ENCODE measurements at places on chromosomes 12 and 14. TPM values are rescaled to one million over a fixed set of nuclear protein-coding genes. Genes with fewer than 3 reads are reported as not detected.
A peak's percentile ranks its signal among the peaks of the same experiment; 100 is the strongest.

The SERPINA5 gene
- 2.1 TPM for total RNA-seq

The LYZ gene
- 0.20 TPM for total RNA-seq

The RASSF9 gene
- total RNA-seq = 1.0 TPM

The LMNTD1 gene
- 37.7 TPM for total RNA-seq

The PELI2 gene
- total RNA-seq = 5.9 TPM

DNA sequence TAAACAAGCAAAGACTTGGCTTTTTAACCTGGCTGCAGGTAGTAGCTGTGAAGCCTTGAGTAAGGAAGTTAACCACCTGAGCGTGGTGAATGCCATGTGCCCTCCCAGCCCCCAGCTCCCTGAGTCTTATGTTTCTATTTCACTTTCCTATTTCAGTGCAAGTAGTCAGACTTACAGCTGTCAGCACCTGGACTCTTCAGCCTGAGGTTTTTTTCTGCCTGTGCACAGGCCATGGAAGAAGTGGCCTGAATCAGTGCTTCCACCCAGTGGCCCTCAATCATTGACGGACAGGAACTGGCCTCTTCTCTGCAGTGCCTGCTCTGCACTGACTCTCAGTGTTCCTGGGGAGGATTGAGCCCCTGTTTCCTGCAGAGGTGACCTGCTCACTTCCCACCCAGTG lies 796.4 kb downstream of the MED13L start:
- no peak for DNase-seq

- DNase-seq = no peak
Observed at GRCh38 chr12:58764100-58764953, 156.0 kb downstream of the LRIG3 start.

GRCh38 chr12:123607756-123608155 lies 5.9 kb downstream of the DDX55 start:
- no peak for DNase-seq

DNA sequence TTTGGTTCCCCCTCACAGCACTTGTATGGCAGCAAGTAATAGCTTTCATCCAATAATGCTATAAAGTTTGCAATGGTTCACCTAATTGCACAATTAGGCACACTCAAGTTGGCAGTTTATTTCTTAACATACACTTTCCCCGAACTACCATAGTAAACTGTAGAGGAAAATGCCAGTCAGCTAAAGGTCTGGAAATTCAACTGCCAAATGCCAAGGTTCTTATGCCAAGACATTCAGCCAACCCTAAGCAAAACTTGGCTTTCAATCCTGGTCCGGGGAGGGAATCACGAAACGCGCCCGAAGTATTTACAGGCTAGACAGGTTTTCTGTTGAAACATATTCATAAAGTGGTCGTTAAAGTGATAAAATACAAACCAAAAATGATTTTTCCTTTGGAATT lies 1512.4 kb upstream of the FLRT2 start:
- no peak for DNase-seq

DNA sequence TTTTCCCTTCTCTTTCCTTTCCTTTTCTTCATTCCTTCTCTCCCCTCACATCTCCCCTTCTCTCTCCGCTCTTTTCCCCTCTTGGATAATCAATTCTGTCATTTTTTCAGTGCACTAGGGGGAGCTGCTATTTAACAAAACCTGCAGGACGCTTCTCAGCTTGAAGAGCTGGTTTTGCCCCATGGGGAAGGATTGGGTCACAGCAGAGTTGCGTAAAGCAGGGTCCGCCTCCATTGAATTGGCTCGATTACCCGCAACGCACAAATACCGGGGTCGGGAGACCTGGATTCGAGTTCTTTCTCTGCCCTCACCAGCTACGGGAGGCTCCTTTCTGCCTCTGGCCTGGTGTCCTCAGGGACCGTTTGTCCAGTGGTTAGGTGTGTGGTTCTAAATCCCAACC lies 42.1 kb upstream of the CHGA start:
- DNase-seq = peak; percentile 75

DNA sequence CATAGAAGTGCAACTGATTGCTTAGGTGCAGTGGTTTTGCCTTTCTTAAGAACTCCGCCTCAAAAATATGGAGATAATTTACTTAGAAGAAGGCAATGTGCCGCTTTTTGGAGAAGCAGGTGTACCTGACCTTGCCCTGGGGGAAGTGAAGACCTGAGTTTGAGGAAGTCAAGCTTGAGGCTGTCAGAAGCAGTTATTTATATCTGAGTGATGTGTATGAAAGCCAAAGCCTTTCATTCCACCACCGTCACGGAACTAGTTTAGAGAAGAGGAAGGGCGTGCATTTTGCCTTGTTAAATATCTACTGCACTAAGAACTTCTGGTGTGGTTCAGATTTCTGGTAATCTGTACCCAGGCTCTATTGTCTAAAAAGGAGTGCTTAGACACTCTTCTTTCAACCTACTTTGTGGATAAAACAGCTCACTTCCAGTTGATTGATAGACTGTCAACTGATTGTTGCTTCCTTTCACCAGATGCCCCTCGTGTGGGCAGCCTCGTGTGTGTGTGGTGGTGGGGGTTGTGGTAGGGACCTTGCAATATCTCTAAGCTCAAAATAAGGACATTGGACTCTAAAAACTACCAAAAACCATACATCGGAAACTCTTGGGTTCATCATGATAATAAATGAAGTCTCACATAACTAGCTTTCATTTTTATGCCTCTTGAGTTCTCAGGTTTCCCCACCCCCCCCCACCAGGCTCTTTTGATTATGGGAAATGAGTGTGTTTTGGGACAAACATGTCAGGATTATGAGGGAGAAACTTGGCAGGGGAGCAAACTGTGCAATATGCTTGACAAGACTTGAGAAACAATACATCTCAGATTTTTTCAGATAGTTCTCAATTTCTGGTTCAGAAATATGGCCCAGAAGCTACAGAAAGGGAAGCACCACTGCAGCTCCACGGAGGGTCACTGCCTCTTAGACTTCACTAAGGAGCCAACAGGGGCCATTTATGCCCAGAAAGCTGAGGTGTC lies 78.6 kb downstream of the ARF6 start:
- no peak for DNase-seq

DNA sequence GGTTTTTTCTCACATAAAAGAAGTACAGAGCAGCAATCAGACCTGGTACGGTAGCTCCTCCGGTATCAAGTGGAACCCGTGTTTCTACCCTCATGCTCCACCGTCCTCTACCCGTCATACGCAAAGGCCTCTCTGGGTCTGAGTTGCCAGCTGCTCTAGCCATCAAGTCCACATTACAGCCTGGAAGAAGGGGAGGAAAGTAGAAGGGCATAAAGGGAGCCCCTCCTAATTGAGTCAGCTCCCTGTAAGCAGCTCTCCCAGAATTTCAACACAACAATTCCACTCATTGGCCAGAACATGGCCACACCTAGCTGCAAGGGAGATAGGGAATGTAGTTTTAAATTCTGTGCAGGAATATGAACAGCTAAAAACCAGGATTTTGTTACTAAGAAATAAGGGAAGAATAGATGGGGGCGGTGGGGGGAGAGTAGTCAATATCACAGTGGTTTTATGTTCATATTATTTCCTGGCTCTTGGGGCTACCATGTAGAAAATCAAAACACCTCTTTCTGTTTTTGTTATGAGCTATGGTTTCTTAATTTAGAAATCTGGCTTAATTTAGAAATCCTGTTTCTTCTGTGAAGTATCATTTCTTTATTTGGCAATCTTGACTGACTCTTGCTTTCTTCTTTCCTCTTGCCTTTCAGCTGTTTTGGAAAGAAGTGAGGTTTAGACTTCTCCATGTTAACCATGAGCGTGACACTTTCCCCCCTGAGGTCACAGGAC lies 103.9 kb downstream of the AKAP6 start:
- no peak for DNase-seq

GRCh38 chr12:16437926-16438325 lies 90.5 kb downstream of the MGST1 start:
- DNase-seq = no peak

GRCh38 chr12:121577443-121578180 lies 3.2 kb downstream of the KDM2B start:
- peak; percentile 92 for DNase-seq

DNA sequence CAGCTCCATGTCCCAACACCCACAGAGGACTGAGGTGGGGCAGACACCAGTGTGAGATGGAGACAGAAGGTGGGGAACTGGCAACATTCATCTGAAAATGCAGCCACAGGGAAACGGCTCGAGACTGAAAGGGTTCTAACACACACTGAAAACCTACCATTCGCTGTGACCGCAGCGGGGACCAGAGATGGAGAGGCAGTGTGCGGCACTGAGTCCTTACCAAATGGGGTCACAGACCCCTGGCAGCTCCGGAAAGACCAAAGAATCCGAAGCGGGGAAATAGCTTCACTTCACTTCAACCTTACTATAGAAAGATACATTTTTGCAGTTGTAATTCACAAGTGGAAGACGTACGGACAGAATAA lies 9.6 kb downstream of the BAG5 start:
- no peak for DNase-seq

DNA sequence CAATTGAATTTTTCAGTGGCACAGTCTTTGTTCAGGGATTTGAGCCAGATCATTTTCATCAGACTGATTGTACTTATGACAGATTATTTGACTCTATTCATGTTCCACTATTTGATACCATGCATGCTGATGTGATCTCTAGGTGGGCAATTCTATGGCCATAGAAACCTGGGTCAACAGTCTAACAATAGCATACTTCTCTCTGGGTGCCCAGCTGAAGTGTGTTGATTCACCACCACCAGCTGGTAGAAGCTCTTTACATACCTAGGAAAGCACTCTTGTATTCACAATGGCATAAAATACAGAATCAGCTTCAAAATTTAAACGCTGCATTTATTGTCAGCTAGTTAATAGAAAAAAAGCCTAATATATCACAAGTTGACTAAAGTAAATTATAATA lies 90.2 kb upstream of the TMTC2 start:
- DNase-seq = no peak

Data from endodermal cell (in vitro differentiated cells).